Activated CD8-positive, alpha-beta memory T cell treated with anti-CD3 and anti-CD28 coated beads for 4 hours (primary cell): ENCODE measurements at places on chromosomes 5 and 9.
A peak's percentile ranks its signal among the peaks of the same experiment; 100 is the strongest.

- DNase-seq: no peak
Measured at GRCh38 chr5:119011186-119011585, 22.8 kb upstream of the DTWD2 start.

GRCh38 chr5:176536132-176536901, 885 bp downstream of the RNF44 start:
- peak; percentile 63 for DNase-seq

DNA sequence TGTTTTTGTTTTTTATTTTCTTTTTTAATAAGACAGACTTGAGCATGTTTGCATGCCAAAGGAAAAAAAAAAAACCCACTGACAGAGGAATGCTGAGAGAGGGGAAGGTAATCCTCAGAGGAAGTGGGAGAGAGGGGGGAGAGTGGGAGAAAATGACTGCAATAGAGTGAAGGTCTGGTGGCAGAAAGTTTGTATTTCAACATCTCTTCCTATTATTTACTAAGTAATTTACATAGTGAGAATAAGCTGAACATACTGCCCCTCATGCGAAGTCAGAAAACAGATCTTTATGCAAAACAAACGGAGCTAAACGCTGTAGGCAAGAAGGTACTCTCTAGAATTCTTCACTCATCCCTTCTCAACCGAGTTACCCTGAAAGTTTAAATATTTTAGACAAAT, 45.0 kb downstream of the ELL2 start:
- no peak for DNase-seq

GRCh38 chr9:93488244-93488643, 34.9 kb upstream of the FAM120AOS start:
- no peak for DNase-seq

- no peak for DNase-seq
Measured at GRCh38 chr5:100644185-100644584, 109.0 kb downstream of the FAM174A start.

- no peak for DNase-seq
Measured at GRCh38 chr9:112316258-112316943, 17.0 kb downstream of the PTBP3 start.

GRCh38 chr9:130938184-130938651, 829 bp downstream of the FIBCD1 start:
- no peak for DNase-seq

DNA sequence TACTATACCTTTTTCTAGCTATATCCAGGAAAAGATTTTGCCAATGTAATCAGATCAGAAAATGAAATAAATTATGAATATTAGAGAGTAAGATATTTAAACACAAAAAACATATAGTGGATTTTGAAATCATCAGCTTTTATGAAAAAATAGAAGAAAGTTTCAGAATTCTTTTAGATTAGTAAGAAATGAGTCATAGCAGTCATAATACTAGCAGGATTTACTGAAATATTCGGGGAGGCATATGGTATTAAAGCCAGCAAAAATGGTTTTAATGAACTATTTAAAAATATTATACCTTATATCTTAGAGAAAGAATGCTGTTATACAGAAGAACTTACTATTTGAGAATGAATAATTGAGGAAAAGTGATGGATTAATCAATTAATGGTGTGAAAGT, 303.6 kb upstream of the NUDT12 start:
- no peak for DNase-seq

DNA sequence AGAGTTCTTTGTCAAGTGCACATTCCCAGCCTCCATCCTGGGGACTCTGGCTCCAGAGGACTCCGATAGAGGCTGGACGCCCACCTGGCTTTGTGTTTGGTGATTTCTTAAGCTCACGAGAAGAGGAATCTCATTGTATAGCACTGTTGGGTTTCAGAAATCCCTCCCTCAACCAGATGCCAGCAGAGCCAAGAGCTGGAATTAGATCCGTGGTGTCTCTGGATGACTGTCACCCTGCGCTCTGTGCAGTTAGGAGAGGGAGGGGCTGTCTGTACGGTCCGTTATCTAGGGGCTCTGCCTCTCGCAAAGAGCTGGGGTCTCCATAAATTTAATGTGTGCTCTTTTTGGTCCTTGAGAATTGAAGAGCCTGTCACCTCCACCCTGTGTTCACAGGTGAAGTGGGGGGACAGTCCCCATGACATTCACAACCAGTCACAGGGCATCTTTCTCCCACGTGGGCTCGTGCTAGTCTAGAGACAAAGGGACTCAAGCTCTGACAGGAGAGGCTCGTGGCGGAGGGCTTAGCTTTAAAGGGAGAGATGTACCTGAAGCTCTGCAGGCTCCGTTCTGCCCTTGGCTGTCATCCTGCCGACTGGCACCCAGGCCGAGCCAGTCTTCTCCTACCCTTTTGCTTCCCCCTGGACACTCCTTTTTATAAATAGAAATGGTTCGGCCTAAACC, 41.4 kb downstream of the FAM78A start:
- no peak for DNase-seq

GRCh38 chr9:12604164-12604821, 88.9 kb upstream of the TYRP1 start:
- DNase-seq: no peak

DNA sequence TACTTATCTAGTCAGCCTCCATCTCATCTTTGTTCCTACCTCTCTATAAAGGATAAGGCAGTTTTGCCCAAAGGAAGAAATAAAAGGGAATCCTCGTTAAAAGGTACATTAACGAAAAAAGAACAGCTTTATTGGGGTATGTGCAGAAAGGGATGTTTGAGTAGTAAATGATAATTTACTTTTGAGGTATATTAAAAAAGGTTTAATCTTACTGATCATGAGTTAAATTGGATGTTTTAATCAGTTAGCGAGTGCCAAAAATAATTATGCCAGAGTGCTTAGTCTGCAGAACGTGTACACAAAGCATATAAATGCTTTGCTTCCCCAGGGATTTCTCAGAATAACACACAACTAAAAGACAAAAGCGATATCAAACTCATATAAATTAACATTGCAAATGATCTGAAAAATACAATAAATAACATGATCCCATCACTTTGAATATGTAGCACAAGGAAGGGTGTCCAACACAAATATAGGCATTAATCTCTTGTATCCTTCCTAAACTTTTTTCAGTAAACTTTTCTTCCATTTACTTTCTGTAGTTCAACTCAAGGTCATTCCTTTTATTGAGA, 865.0 kb downstream of the NR2F1-AS1 start:
- DNase-seq: no peak

DNA sequence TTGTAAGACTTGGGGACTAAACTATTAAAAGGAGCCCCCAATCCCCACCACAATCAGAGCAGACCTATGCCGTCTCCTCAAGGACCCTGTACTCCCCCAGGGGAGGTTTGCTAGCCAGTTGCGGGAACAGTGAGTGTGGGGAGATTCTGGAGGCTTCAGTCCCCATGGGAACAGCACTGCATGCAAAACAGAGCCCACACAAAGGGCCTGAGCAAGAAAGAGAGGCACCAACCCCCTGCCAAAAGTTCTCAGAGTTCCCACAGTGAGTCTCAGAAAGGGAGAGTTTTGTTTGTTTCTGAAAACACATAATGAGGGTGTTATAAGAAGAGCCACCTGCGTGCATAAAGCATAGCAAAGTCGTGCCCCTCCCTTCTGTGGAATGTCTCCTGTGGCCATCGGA, 56.6 kb downstream of the CFAP90 start:
- DNase-seq: no peak

GRCh38 chr5:31144364-31144763, 49.1 kb upstream of the CDH6 start:
- DNase-seq: no peak

DNA sequence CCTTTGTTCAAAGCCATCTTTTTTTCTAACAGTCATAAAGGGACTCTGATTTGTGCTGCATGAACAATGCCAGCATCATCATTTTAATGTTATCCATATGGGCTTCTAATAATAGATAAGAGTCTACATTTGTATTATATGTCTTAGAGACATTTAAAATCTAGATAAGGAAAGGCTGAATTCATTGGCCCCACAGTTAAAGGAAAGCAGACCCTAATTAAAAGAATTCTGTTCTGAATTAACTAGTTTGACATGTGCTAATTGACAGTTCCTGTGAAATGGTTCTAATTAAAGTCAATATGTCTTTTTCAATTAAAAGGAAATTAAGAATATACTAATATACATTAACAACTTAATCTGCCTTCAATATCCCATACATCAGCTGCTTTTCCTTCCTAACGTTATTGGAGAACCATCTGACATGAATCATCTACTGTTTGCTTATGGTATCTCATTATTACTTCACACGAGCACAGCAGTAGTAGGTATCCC, 104.7 kb downstream of the NR2F1-AS1 start:
- no peak for DNase-seq

DNA sequence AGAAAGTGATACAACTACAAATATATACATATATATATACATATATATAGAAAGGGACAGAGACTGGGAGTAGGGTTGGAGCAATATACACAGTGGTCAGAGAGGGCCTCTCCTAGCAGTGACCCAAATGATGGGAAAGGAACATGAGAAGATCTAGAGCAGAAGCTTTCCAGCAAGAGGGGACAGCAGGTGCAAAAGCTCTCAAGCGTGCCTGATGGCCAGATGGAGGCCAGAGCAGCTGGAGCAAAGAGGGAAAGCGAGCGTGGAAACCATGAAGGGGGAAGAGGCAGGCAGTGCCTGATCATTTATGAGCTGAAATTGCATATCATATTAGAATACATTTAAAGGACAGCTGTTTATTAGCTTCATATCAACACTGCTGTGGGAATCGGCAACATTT, 7.6 kb upstream of the GRPEL2 start:
- no peak for DNase-seq

DNA sequence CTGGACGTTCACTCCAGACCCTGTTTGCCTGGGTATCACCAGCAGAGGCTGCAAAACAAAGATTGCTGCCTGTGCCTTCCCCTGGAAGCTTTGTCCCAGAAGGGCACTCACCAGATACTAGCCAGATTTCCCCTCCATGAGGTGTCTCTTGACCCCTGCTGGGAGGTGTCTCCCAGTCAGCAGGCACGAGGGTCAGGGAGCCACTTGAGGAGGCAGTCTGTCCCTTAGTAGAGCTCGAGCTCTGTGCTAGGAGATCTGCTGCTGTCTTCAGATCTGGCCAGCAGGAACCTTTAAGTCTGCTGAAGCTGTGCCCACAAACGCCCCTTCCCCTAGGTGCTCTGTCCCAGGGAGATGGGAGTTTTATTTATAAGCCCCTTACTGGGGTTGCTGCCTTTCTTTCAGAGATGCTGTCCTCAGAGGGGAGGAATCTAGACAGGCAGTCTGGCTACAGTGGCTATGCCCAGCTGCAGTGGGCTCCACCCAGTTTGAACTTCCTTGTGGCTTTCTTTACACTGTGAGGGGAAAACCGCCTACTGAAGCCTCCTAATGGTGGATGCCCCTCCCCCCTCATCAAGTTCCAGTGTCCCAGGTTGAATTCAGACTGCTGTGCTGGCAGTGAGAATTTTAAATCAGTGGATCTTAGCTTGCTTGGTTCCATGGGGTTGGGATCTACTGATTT, 253.9 kb downstream of the SPATA31D1 start:
- no peak for DNase-seq
